ENCODE measurements at places on chromosomes 4 and X.

- no peak for DNase-seq
Observed at GRCh38 chr4:183632689-183633088, 26.3 kb downstream of the RWDD4 start.

- no peak for DNase-seq
Observed at GRCh38 chrX:153643431-153644351, 3.3 kb upstream of the DUSP9 start.

DNA sequence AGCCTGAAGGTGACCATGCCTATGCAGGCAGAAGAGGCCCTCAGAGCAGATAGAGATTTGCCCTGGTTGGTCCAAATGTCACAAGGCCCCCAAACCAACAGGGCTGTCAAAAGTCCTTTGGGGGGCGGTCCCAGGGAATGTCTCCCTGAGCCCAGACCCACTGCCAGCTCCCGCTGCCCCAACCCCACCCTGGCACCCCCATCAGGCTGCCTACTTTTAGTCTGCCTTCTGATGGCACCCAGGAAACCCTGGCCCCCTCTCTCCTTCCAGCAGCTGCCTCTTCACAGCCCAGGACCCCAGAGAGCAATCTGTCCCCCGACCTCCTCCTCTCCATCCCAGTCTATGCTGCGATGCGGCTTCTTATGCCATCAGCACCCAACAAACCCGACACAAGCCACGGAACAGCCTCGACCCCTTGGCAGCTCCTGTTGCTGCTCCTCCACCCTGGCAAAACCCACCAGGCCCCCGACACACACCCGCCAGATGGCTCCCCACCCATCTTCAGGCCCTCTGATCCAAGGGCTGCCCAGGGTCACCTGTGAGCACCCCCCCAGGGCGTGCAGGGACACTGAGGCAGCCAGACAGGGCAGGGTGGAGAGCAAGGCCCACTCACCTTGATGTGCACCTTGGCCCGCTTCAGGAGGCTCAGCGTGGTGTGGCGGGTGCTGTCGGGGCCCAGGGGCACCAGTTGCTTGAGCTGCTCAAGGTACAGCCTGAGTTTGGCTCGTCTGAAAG is 9.9 kb downstream of the MXD4 start:
- DNase-seq, result no peak

DNA sequence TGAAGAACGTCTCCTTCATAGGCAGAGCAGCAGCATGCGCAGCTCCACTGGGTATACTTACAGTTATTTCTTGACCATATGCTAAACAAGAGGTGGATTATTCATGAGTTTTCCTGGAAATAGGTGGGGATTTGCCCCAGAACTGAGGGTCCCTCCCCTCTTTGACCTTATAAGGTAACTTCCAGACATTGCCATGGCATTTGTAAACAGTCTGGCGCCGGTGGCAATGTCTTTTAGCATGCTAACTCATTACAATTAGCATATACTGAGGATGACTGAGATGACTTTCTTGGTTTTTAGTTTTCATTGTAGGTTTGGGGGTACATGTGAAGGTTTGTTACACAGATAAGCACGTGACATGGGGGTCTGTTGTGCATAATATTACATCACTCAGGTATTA is 97.3 kb downstream of the MTNR1A start:
- DNase-seq, result no peak

DNA sequence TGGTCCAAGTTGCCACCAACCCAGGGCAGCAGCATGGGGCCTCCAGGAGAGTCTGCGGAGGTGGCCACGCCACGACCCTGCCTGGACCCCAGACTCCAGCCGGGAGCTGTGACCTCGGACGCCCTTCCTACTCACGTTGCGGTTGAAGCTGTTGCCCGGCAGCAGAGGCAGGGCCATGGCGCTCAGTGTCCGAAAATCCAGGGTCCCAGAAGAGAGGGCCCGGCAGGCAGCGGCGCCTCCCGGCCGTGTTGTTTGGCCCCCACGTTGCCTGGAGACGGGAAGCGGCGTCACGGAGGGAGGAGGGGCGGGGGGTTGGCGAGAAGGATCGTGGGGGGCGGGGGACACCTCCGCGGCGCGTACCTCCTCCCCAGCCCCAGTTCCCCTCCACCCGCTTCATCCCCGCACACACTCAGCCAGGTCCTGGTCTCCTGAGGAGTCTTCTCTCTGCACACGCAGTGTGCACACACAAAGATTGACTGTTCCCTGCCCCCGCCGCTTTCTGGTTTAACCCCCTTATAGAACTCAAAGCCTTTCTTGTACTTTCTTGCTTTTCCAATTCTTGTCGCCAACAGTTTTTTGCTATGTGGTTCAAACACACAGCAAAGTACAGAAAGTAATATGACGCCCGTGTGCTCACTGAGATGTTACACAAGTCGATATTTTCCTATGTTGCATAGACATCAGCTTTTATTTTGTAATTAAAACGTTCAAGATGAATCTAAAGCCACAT is at the start of gene EFHC2:
EFHC2 (minus strand) TSS at position 261 of the 730 bp plus-strand sequence; CDS start at position 177, 84 bp downstream.
- DNase-seq, result no peak

DNA sequence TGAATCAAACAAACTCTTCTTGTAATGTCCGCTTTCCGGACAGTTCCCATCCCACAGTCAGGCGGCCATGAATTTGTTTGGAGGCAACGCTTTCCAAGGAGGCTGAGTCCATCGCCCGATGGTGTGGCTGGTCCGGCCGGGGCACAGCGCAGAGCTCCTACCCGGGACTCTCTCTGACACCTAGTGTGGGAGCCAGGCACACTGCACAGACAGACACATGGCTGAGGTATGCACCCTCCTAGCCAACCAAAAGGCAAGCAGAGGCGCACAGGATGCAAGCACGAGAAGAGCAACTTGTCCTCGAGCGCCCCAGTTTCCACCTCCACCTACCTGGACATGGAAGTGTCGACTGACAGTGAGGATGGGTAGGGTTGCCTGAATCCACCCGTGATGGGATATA is 87.5 kb downstream of the LEF1 start:
- no peak for DNase-seq

GRCh38 chr4:29549342-29549741 is 1170.8 kb upstream of the PCDH7 start:
- no peak for DNase-seq

DNA sequence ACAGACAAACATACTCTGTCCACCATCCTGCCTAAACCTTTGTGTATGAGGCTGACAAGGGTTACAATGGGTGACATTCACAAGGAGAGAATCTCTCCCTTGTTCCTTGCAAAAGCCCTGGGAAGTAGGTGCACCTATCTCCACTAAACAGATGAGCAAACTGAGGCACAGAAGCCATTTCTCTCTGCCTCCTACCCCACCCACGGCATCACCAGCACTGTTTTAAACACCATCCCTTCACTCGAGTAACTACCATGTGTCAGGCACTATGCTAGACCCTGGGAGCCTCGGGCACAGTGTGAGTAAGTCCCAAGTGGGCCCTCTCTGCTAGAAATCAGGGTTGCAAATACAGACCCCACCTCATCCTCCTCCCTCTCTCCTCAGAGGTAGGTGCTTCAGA is 899 bp downstream of the LYAR start:
- no peak for DNase-seq

- no peak for DNase-seq
Observed at GRCh38 chr4:71333368-71333767, 5.5 kb upstream of the SLC4A4 start.

GRCh38 chrX:117538178-117539089 is 578.2 kb downstream of the KLHL13 start:
- no peak for DNase-seq

- DNase-seq, result no peak
Observed at GRCh38 chr4:81404294-81404693, 67.4 kb downstream of the RASGEF1B start.

- DNase-seq, result peak; percentile 6
Observed at GRCh38 chr4:54439831-54440243, 210.7 kb downstream of the PDGFRA start.

DNA sequence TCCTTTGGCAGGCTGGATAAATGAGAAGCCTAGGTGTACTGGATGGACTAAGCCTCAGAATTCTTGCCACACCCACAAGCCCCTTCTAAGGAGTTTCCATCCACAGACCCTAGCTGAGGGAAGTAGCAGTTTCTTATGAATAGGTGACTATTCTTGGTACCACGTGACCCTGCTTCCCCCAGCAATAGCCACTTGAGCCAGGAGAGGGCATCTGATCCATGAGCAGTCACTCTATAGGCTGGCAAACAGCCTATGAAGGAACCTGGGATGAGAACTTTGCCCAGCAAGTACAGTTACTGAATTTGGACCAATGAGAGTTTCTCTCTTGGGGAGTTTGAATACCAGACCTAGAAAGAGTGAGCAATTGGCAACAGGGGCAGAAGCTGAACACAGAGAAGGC is 84.0 kb downstream of the RTL9 start:
- no peak for DNase-seq

GRCh38 chrX:3280706-3281105 is 65.7 kb downstream of the MXRA5 start:
- DNase-seq, result no peak

DNA sequence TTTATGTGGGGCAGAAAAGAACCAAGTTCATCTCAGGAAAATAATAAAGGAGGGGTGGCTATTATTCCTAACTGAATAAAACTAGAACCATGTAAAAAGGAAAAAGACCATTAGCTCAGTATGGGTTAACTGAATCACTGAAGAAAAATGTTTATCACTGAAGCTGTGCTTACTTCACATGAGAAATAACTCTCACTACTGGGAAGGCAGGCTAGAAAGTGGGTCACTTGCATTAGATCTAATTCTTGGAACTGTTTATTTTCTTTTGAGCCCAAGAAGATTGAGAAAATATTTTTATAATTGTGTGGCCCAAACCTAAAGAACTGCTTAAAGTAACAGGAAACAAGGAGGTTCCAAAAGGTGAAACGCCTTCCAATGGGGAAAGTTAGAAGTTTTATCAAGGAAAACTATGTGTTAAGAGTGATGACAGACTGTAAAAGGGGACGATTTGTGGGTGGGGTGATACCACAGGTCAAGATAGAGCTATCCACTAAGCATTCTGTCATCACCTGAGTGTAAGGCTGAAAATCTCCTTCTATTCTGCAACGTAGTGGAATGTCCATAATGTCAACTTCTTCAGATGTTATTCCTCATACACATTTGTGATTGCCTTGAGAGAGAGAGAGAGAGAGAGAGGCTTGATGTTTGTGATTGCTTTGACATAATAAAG is 1083.5 kb downstream of the PCDH7 start:
- no peak for DNase-seq

- DNase-seq, result no peak
Observed at GRCh38 chr4:121706595-121707021, 9.8 kb upstream of the ANXA5 start.

GRCh38 chrX:39677978-39678791 is 419.6 kb downstream of the BCOR start:
- DNase-seq, result no peak

DNA sequence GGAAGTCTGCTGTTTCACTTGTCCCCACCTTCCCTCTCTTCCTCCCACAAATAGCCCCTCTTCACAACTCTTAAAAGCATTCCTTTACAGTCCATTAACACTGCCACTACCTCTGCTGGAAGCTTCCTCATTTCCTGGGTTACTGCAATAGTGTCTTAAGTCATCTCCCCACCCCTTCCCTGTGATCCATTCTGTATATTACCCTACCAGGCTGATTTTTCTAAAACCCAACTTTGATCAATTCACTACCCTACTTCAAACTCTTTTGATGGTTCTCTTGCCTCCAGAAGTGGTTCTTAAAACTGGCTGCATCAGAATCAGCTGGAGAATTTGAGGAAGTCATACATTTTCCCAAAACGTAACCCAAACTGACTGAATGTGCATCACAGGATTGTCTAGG is 8.8 kb upstream of the XIAP start:
- no peak for DNase-seq

DNA sequence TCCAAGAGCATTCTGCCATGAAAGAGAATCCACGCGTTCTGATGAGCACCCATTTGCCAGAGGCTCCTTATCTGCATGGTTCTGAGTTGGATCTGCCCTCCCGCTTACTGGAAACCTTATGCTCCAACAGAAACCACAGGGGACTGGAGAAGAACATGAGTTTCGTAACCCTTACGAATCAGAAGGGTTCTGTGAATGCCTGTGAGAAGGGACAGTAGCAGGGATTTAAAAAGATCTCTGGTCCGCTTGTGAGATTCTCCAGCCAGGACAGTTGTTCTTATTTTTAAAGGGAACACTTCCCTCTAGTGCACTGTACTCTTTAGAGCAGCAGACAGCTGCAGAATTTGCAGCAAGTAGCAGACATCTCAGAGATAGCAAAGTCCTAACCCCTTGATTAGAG is 22.5 kb upstream of the CENPU start:
- no peak for DNase-seq

DNA sequence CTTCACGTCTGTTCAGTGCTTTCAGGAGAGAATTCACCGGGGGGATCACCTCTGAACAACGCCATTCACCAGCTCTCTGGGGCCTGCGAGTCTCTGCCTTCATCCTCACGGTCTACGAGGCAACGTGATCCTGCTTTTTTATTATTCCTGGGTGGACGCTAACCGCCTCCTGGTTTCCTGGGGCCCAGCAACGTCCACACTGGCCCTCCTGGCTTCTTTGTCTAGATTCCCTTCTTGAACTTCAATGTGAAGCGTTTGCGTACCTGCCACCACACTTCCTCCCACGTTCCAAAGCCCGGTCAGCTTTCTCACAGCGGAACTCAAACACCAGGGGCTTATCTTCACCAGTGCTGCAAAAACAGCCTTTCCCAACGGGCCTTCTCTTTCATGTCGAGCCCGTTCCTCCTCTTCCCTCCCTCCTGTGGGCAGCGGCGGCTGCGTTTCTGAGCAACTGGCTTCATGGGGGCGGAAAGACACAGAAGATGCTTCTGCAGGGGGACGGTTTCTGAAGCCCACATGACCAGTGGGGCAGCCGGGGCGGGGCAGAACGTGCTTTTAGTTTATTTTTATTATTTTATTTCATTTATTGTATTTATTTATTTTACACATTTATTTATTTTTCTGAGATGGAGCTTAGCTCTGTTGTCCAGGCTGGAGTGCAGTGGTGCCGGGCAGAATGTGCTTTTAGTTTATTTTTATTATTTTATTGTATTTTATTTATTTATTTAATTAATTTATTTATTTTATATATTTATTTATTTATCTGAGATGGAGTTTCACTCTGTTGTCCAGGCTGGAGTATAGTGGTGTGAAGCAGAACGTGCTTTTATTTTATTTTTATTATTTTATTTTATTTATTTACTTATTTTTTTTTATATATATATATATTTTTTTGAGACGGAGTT is 64.6 kb downstream of the CRLF2 start:
- no peak for DNase-seq

GRCh38 chr4:26020083-26020668 is 106.2 kb downstream of the SMIM20 start:
- DNase-seq, result no peak

DNA sequence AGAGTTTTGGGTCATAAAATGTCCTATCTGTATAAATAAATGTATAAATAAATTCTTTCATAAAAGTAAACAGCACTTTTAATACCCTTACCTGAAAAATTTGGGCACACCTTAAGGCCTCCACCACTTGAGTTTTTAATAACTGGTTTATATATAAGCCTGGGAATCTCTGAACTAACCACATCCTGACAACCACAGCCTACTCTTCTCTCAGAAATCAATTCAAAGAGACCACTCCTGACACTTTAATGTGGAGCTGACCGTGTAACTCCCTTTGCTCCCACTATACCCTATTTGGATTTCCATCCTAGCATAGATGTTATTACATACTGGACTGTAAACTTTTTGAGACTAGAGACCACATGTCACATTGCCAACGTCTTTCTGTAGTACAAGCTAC is 3.5 kb downstream of the FBXL5 start:
- DNase-seq, result no peak
